WERI-Rb-1 (cell line): ENCODE measurements at places on chromosomes 5 and 9.

DNA sequence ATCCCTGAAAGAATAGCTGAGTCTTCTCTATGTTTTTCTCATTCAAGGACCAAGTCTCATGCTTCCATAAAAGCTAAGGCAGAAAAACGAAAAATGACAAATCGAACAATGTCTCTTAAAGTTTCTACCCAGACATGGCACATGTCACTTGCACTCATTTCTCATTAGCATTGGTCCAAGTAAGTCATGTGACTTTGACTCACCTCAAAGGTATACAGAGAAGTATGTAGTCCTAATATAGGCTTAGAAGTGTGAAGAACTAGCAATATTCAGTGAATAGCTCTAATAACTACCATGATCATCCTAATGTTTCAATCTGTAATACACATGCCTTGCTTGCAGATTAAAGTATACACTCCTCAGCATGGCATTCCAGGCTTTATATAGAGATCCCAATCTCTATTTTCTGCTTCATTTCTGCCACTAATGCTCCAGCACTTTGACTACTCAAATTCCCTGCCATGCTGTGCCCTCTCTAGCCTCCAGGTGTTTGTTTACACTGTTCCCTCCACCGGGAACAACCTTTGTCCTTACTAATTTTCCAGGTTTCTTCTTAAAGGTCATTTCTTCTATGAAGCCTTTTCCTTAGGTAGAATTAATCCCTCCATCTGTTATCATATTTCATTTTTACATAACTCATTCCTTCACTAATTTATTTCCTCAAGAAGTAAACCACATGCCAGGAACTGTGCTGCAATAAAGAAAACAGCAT, 98.9 kb downstream of the CEMIP2 start:
- DNase-seq = no peak

DNA sequence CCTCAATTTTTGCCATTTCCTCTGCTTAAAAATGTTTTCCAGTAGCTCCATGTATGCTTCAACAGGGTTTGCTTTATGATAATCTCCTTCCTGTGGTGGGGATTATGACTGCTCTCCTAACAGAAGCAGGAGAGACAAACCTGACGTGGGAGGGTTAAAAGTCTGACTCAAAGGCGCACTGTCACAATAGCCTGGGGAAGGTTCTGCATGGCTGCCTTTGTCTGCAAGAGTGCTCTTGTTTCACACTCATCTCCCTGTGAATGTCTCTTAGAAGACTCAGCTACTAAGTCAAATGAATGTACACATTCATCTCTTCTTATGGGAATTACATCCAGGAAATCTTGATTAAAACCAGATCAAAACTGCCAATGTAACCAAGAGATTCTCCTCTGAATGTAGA, 90.9 kb upstream of the MTAP start:
- peak; percentile 39 for DNase-seq

DNA sequence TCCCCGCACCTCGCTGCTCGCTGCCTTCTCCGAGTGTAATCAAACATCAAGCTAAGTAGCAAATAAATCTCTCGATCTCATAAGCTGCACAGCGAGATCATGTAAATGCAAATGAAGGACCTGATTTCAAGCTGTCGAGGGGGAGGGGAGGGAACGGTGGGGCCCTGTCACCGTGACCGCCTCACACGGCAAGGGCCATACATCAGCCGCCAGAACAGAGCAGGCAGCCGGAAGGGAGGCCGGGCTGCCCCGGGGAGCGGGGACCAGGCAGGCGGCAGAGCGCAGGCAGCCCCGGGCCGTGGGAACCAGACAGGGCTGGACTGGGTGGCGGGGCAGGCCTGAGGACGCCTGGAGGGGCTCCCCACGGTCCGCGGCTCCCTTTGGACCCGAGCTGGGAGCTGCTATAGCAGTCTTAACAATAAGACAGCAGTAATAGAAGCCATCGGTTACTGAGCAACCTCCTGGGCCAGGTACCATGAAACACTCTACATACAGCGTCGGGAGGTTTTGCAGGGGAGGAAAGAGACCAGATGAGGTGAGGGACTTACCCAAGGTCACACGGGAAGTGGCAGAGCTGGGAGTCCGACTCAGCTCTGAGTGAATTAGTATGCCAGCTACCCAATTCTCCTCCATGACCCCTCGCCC, 76.8 kb downstream of the CFAP77 start:
- DNase-seq = peak; percentile 85

DNA sequence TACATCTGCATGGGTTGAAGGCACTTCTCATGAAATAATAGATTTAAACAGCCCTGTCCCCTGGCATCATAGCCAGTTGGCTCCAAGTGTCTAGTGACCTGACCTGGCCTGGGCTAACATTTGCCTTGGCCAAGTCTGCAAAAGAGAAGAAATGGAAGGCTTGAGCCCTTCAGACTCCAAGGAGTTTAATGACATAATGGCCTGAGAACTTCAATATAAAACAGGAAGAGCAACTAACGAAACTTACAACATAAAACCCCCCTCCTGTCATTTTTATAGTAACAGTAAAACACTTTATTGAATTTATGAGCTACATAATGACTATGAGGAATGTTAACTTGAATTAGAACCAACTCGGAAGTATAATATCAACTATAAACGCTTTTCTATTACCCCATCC, 218.8 kb upstream of the TBCA start:
- no peak for DNase-seq

- no peak for DNase-seq
These were observed 5.1 kb upstream of the PCDH1 start for GRCh38 chr5:141883184-141883891.

DNA sequence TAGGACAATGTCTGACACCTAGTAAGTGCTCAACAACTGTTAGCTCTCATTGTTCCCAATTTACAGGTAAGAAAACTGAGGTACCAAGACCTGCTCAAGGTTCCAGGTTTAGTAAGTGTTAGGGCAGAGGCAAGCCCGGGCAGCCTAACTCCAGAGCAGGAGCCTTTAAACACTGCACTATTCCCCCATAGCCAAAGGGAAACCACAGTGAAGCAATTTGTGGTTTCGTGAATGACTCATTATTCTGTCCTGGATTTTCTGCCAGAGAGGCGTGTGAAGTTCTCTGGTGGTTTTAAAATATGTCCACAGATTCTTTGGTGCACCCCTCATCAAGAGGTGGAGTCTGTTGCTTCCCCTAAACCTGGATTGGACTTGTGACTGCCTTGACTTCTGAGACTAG, 1.0 kb upstream of the MCC start:
- DNase-seq = no peak

GRCh38 chr9:113895526-113895925, 19.4 kb downstream of the ZNF618 start:
- no peak for DNase-seq
